Panc1 (cell line): ENCODE measurements at places on chromosomes 11 and 22. TPM values are rescaled to one million over a fixed set of nuclear protein-coding genes. Genes with fewer than 3 reads are reported as not detected.

GRCh38 chr11:14902650-14903350 lies 10.8 kb upstream of the CYP2R1 start:
- DNase-seq = no peak

DNA sequence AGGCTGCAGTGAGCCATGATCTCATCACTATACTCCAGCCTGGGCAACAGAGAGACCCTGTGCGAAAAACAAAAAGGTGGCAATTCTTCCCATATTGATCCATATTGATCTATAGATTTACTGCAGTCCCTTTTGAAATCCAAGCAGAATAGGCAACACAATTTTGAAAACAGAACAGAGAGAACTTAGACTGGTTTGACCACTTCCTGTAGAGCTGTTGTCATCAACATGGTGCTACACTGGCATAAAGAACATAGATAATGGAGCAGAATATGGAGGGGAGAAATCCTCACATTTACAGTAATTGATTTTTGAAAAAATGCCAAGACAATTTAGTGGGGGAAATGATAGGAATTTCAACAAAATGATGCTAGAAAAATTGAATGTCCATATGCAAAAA lies 34.1 kb downstream of the GRK3 start:
- no peak for DNase-seq

DNA sequence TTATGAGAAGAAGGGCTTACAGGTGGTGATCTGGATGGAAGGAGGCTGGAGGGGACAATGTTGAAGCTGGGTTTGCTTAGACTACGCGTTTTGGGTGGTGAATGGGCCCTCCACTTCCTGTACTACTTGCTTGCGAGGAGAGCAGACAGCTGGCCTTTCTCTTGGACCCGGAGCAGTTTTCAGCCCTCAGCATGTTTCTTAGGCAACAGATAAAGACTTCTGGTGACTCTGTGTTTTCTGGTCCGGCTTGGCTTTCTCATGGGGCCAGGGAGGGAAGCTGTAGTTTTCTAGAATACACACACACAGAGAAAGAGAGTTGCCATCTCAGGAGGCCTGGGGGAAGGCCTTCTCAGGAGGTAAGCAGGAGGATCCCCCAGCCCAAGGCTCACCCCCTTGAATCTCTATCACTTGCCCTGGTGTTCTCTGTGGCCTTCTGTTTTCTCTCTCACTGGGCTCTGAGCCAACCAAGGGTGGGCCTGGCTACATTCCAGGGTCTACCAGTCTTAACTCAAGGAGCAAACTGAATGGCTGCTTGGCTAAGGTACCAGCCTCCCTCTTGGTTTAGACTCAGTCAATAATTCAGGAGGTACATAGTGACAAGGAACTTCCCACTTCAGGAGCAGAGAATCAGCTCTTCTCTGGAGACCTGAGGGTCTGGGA lies 2.4 kb downstream of the CCS start:
- no peak for DNase-seq

DNA sequence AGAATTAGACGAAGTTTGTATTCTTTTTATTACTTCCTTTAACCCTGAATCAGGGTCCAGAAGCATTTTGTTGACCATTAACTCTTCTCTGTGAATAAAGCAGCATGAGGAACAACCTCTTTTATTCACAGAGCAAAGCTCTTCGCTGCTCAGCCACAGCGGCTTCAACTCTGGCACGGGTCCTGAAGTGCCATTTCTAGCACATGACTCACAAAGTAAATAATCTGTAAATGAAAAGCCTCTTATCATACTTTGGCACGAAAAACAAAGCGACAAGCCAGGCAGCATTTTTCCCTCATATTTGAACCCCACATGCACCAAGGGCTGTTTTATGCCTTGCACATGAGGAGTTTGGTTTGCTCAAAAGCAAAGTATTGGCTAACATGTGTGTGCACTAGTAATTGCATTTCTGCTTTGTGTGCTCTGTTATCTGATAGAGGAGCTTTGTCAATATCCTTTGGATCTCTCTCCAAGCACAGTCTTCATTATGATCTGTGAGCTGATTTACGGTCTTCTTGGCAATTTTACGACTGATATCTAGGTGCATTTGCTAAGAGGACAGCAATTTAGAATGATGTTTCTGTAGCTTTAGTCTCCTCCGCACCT lies 33.0 kb upstream of the APOBEC3A start:
- DNase-seq = peak; percentile 55

DNA sequence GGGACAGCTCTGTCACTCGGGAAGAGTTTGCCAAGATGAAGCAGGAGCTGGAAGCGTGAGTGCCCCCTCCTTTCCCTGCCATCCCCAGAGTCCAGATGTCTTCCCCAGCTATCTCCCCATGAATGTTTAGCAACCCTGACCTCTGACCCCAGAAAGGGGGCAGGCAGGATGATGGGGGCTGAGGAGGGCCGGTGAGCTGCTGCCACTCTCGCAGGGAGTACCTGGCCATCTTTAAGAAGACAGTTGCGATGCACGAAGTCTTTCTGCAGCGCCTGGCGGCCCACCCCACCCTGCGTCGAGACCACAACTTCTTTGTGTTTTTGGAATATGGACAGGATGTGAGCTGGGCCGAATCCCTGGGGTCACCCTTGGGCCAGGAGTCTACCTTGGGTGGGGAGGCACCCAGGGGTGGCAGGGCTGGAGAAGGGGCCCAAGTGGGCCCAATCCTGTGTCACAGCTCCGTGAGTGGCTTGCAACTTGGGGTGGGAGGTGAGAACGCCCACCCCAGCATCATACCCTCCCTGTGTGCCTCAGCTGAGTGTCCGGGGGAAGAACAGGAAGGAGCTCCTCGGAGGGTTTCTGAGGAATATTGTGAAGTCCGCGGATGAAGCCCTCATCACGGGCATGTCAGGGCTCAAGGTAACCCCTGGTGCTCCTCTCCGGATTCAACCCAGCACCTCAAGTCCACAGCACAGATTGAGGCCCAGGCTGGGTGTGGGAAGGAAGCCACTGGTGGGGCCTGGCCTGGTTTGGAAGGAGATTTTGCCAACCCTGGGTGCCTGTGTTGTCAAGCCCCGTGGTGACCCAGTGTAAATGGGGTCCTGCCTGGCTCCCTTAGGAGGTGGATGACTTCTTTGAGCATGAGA lies 7.5 kb downstream of the CFL1 start:
- DNase-seq = no peak

- DNase-seq = no peak
Observed at GRCh38 chr11:116422956-116423600, 349.7 kb downstream of the BUD13 start.

GRCh38 chr11:8056810-8057463 lies 24.1 kb upstream of the TUB start:
- DNase-seq = no peak

DNA sequence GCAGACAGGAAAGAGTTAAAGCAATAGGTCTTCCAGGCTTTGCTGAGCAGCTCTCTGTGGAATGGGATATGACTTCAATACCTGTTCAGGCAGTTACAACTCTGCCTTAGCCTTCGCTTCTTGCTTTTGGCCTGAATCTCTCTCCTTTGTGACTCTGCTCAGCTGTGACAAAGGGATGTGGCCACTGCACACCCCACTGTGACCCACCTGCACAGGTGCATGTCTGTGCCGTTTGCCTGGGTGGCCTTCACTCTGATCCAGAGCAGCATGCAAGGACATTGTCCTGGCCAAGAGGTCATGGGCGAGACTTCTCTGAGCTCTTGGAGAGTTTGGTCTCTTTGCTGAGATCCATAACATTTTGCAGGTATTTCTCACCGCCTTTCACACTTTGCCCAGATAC lies 891.3 kb downstream of the BRD1 start:
- no peak for DNase-seq

DNA sequence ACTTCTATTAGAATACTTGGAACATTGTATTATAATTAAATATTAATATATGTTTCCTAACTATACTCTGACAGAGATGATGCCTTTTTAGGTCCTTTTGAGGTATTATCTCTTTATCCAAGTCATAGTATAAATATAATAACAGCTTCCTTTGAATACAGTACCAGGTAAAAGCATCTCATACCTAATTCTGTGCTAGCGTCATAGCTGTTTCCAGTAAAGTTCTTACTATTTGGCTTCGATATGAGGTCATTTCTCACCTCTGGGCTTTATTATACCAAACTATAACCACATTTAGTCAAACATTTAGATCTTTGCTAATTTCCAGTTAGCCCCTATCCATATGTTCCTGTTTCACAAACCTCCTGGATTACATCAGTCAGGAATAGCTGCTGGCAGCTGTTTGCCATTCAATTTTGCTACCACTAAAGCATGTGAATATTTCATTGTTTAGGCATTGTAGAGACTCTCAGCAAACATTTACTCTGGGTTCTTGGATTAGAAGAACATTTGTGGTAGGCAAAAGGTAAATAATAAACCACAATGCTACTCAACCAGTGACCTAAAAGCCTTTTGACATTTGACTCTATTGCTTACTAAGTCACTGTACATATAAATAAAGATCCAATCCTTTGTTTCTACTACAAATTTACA lies 255.1 kb downstream of the TTC28 start:
- peak; percentile 36 for DNase-seq

DNA sequence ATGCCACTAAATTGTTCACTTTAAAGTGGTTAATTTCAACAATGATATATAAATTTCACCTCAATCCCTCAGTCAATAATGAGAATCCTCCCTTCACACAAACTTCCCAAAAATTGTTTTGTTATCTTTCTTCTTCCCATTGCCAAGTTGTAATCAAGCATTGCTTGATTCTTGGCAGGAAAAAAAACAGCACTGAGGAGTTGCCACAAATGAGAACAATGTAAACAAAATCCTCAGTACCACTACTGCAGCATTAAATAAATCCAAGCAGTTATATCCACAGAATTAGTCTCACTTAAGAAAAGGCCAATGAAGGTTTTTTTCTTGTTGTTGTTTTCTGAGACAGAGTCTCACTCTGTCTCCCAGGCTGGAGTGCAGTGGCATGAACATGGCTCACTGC lies 38.2 kb downstream of the FAM168A start:
- DNase-seq = no peak

DNA sequence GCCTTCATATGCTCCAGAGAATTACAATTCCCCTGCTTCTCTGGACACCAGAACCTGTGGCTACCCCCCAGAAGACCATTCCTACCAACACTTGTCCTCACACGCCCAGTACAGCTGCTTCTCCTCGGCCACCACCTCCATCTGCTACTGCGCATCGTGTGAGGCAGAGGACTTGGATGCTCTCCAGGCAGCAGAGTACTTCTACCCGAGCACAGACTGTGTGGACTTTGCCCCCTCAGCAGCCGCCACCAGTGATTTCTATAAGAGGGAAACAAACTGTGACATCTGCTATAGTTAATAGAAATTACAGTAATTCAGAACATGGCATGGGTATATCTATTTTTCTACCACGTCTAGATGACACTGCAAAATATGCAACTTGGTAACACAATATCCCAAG lies 9.8 kb downstream of the POU2AF3 start:
- DNase-seq = no peak

DNA sequence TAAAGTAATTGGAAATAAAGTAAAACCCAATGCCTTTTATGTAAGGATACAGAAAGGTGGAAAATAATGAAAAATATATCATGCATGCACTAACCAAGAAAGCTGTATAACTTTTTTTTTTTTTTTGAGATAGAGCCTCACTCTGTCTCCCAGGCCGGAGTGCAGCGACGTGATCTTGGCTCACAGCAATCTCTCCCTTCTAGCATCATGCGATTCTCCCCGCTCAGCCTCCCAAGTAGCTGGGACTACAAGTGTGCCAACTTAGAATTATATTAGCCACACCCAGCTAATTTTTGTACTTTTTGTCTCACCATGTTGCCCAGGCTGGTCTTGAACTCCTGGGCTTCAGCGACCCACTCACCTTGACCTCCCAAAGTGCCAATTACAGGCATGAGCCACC lies 4.5 kb downstream of the GGT5 start:
- DNase-seq = no peak

DNA sequence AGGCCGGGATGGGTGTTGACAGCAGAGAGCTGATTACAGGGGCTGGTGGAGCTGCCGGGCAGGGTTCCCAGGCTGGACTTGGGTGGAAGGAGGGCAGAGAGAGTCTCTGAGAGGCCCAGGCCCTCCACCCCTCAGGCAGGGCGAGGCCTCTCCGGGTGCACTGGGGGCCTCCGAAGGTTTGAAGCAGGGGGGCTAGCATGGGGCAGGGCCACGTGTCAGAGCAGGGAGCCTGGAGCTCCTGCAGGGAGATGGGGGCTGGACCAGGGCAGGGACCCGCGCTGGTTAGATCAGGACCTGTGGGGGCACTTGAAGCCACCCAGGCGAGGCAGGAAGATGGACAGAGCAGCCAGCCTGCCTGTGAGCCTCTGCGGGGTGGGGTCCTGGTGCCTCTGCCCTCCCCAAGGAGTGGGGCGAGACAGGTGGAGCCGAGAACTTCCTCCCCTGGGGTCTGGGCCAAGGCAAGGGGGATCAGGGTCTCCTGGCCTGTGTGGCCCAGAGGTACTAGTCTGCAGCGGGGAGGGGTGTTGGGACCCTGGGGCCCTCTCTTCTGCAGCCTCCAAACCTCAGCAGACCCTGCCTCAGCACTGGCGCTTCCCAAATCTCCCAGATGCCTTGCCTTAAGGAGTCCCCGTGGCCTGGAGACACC lies 911 bp downstream of the PANX2 start:
- DNase-seq = no peak

- DNase-seq = no peak
Observed at GRCh38 chr11:119895981-119896380, 167.0 kb upstream of the NECTIN1 start.

- DNase-seq = no peak
Observed at GRCh38 chr11:126838779-126839178, 161.8 kb downstream of the KIRREL3 start.

GRCh38 chr22:36201630-36202319 lies at the start of gene APOL4:
TSS of gene APOL4 (minus strand) at chr22:36201809. CDS start at chr22:36201734, 75 bp downstream.
- DNase-seq = no peak

DNA sequence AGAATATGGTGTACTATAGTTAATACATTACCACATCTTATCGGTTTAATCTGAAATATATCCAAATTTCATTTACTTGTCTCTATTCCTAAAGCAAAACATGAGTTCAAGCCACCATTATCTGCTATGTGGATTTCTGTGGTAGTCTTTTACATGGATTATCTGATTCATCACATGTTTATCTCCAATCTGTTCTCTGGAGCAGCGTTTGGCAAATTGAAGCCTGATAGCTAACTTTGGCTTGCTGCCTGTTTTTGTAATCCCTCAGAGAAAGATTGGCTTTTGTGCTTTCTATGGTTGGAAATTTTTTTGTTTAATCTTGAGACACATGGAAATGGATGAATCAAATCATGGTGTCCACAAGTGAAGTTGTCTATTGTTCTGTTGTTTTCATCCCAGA lies 274.3 kb downstream of the JRKL start:
- DNase-seq = no peak

DNA sequence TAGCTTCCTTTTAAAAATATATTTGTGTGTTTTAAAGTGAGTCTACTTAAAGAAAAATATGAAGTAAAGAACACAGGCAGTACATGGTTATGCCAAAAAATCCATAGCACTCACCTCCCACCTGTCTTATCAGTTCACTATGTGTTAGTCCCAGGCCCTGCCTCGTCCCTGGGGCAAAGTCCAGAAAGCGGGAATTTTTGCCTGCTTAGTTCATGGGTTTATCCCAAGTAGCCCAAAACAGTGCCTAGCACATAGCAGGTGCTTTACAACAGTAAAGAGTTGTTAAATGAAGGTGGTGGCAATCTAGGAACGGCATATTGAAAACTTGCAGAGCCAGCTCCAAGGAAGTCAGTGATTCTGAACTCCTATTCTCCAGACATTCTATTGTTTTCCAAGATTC lies 154.0 kb downstream of the MN1 start:
- no peak for DNase-seq

Gene PLEKHB1
- total RNA-seq = 6.6 TPM

Gene PCNX3
- total RNA-seq = 74.5 TPM

Gene EIF3D
- 151 TPM for total RNA-seq

Gene DPAGT1
- total RNA-seq = 72.1 TPM

Gene GLYAT
- not detected for total RNA-seq

Gene CD3D
- 0.39 TPM for total RNA-seq

Gene LRP4
- 11.7 TPM for total RNA-seq
